Stimulated activated CD8-positive, alpha-beta memory T cell treated with anti-CD3 and anti-CD28 coated beads, Interleukin-4, amount 100 ng/mL, for 4 hours (primary cell): ENCODE measurements at places on chromosomes 1 and 21.
A peak's percentile ranks its signal among the peaks of the same experiment; 100 is the strongest.

GRCh38 chr1:224459966-224460365, 25.4 kb upstream of the WDR26 start:
- no peak for DNase-seq

DNA sequence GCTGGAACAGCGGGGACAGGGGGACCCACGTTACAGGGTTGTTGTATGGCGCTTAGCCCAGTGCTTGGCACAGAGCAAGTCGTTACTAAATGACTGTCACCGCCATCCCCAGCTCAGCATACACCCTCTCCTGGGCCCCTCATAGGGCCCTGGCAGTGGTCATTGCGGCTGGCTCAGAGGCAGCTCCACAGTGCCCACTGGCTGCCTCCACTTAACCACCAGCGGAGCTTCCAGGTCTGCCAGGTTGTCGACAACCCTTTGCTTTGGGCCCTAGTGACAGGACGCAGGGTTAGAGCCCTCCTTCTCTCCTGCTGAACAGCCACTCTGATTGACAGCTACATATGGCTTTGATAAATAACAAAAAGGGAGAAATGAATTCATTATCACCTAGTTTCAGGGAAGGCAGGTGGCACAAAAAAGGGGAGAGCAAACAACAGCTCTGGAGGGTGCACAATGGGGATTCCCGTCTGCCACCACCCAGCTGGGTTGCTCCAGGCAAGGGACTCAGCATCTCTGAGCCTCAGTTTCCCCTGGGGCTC, 4.8 kb downstream of the EFHD2 start:
- DNase-seq, result no peak

DNA sequence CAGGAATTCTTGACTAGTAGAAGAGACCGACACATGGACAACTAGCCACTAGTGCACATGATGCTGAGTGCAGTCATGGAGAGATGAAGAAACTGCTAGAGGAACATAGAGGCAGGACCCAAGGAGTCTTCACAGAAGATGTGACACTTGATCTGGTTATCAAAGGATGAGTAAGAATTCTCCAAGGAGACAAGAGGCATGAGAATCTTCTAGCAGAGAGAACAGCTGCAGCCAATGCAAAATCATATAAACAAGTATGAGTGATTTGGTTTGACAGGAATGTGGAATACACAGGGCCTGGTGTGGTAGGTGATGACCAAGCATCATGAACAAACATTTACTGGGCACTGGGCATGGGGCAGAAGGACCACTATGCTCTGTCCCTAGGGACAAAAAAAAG, 140.9 kb upstream of the CTTNBP2NL start:
- no peak for DNase-seq

GRCh38 chr1:53580739-53581475, 121.7 kb downstream of the DMRTB1 start:
- no peak for DNase-seq

GRCh38 chr1:228100822-228101613, 2.1 kb downstream of the C1orf35 start:
- no peak for DNase-seq

DNA sequence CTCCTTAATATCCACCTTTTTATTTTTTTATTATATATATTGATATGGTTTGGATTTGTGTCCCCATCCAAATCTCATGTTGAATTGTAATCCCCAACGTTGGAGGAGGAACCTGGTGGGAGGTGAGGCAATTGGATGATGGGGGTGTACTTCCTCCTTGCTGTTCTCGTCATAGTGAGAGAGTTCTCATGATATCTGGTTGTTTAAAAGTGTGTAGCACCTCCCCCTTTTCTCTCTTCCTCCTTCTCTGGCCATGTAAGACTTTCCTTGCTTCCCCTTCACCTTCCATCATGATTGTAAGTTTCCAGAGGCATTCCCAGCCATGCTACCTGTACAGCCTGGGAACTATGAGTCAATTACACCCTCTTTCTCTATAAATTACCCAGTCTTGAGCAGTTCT, 22.7 kb upstream of the CCSAP start:
- DNase-seq, result no peak

DNA sequence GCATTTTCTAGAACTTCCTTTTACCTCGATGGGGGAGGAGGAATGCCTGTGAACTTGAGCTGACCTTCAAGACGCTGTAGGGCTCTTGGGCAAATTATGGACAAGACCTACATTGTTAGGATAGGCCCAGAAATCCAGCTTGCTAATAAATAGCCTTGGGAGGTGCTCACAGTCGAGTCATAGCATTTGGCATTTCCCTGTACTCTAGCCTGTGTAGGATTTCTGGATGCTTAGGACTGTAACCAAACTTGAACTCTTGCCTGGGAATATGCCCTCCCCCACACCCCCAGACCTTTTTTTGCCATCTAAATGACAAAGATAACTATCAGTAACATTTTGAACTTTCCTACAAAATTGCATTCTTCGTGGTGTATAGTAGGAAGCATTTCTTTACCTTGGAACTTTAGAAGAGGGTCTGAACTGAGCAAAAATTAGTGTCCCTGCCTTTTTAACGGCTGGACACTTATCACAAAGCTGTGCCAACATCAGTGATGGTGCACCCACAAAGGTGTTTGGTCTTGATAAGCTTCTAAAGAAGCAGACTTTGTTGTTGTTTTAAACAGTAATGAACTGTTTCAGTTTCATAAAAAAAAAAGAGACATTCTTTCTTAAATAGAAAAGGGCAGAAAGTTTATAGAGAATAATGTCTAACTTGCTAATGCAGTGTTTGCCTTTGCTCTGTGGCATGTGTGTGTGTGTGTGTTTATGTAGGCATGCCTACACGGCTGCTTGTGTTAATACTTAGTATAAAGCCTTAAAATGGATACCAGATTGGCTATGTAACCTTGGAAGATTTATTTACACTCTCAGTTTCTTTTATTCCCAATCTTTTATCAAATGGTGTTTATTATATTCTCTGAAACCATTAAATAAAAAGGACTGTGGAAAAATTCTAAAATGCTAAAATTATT, 88.2 kb downstream of the NFIA start:
- no peak for DNase-seq

- DNase-seq, result no peak
Measured at GRCh38 chr1:109989506-109990301, 5.1 kb downstream of the AHCYL1 start.

DNA sequence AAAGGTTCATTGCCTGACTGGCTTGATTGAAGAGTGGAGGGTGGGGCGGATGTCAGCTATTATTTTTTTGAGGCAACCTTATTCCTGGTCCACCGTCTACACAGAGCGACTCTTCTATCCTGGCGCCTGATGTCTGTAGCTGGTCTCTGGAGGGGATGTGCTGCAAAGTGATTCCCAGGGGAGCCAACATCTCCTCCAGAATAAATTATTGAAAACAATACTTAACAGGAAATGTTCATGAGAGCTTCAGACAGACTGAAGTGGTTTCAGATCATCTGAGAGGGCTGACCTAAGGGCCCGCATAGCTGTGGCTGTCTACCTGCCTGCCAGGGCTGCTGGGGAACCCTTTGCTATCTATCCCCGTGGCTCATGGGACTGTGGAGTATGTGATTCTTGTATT, 66.7 kb downstream of the TEX35 start:
- DNase-seq, result no peak

DNA sequence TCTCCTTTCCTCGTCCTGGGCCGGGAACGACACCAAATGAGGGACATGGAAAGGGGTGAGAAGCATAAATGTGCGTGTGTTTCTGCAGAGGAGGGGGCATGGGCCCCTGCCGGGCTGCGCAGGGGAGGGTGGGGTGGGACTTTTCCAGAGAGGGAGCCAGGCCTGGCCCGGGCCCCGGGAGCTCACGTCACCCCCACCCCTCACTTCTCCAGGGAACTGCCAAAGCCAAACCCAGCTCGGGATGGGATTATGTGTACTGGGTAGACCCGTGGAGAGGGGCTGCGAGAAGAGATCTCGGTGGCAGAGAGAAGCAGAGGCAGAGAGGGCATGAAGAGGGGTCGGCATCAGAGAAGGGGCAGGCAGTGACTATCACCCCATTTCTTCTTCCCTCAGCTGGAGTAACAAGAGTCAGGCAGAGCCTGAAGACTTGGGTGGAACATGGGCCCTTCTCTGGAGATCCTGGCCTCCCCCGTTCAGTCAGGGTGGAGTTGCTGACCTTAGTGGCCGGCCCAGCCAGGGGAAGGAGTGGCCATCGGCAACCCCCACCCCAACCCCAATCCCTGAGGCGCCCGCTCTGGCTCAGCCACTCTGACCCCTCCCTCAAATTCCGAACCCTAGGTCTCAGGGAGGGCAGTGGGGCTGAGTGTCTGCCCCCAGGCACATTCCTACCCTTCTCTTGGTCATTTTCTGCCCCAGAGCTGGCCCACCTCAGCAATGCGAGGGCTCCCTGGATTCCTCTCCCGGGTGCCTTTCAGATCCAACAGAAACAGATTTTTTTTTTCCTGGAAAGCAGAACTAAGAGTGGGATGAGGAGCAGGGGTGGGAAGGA, 1.2 kb downstream of the ADAMTSL4 start:
- no peak for DNase-seq

DNA sequence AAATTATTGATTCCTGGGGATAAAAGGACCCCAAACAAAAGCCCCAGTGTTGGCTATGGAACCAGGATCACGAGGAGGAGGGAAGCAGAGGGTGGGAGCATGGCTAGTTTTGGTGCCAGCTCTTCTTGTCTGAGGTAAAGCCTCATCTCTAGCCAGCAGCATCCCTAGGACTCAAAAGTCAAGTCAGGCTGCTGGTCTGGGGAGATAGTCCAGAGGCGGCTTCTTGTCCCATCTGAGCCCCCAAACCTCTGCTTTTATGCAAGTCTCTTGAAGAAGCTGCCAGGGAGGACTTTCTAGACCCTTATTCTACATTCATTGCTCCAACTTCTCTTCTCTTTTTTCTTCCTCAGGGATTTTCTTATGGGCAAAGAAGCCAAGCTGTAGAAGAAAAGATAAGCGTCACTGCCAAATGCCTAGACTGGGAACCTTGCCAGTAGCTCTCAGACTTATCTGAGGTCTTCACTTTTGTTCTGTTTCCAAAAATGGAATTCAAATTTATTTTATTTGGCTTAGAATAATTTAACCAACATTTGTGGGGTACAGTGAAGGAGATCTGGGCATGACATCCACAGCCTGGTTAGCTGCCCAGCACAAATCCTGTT, 6.9 kb upstream of the ANKRD35 start:
- no peak for DNase-seq

GRCh38 chr1:46288485-46289133, 14.8 kb downstream of the LRRC41 start:
- no peak for DNase-seq

GRCh38 chr1:162632698-162633080, 425 bp downstream of the DDR2 start:
- no peak for DNase-seq

GRCh38 chr1:159205225-159205624, 550 bp downstream of the ACKR1 start:
- no peak for DNase-seq

GRCh38 chr1:24502709-24503058, at the start of gene RCAN3:
RCAN3 (plus strand) TSS chr1:24502836; CDS start chr1:24514373, 11,537 bp downstream.
- DNase-seq, result peak; percentile 48

DNA sequence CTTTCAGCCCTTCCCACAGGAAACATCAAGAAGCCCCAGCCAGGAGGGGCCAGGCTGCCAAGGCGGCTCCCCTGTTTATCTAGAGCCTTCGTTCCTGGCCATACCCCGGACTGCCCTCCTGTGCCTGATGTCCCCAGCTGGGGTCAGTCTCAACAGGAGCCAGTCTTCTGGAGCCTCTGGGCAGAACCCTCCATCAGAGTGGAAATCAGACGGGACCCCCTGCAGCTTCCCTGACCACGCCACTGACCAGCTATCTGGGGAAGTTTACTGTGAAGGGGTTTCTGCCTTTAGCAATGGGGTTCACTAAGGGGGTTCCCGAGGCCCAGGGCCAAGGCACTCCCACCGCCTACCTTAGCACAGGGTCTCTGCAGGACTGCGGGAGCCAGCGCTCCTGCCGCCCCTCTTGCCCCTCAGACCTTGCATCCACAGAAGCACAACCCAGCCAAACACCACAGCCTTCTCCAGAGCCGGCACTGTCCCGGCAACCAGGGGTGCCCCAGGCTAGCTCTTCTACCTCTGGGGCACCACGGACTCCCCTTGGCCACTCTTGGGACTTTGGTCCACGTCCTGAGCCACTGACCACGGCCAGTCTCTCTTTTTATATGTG, 3.5 kb upstream of the MTFR1L start:
- no peak for DNase-seq

DNA sequence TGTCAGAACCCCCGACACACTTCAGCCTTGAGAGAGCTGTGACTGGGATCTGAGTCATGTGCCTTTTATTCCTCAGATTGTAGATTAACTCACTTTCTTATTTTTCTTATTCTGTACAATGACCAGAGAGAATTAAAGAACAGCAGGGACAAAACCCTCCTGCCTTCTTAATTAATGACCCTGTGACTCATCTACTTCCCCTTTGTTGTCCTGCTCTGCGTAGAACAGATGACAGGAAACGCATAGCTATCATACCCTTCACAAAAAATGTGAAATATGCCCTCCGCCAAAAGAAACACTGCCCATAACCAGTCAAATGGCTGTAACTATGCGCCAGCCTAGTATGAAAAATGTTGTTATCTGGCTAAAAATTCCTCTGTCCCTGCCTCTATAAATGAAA, 9.1 kb upstream of the PADI2 start:
- DNase-seq, result no peak

DNA sequence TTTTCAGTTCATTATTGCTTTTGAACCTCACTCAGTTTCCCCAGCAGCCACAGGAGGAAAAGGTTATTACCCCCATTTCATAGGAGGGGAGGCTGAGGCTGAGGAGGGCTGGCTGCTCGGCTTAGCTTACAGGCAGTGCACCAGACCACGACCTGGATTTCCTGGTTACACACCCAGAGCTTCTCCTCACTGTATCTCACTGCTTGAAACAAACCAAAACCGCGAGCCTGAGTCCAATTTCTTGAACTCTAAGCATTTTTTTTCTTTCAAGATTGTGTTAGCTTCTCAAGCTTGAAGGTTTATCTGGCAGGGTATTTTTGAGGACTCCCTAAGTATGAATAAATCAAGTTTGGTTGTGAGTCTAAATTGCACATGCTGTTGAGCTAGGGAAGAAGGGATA, 188.9 kb upstream of the EDN2 start:
- DNase-seq, result no peak

- no peak for DNase-seq
Measured at GRCh38 chr1:112296908-112297307, 99.1 kb upstream of the CTTNBP2NL start.

DNA sequence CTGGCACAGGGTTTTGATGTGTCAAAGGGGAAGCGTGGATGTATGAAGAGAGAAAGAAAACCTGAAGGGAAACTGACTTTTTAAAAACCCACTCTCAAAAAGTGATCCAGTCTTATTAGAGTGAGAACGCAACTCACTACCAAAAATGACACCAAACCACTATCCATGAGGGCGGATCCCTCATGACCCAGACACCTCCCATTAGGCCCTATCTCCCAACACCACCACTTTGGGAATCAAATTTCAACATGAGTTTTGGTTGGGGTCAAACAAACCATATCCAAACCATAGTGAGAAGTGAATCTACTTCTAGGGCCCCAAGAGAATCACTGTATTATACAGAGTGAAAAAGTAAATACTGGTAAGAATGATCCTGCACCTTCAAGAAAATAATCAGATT, 53.5 kb downstream of the FNBP1L start:
- DNase-seq, result no peak

DNA sequence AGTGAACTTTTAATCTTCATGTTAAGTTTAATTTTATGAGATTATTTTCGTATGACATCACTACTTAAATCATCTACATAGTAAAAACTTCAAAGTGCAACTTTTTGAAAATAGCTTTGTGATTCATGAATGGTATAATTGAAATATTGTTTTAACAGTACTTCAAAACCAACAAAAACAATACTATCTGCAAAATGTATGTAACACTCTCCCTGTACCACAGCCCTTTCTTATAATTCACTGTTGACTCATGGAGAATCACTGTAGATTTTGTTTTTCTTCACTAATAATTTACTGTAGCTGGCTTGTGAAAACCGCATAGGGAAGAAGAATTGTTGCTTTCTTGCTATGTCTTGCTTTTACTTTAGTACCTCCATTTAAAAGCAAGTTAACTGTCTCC, 301.4 kb upstream of the ADAMTS5 start:
- DNase-seq, result no peak
